Ascending aorta (tissue), 2 donors: ENCODE measurements at places on chromosomes 2 and 18.

DNA sequence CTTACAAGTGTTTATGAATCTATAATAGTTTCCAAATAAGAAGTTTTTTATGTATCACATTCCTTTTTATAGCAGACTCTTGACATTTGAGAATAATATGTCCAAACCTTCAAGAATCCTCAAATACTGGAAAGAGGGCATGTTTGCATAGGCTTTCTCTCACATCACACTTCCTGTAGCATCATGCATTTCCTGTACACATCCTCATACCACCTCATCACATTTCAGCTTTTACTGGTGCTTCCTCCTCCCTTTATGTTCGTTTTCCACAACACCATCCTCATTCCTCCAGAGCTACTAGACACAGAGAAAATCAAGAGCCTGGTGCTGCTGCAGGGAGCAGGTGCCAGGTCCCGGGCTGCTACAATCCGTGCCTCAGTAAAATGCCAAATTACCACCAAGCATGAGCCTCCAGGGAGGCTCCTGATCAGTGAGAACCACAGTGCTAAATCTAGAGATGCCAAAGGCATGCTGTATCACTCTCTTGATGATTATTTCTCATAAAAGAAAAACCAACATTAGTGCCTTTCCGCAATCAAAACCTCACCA is 137.7 kb upstream of the CYP1B1 start:
- no peaks in the 10 kb centered on the region for H3K4me1 ChIP-seq
- H3K27me3 ChIP-seq, result no peaks in the 10 kb centered on the region
- no peak for DNase-seq
- no peak overlapping the region for H3K27ac ChIP-seq

DNA sequence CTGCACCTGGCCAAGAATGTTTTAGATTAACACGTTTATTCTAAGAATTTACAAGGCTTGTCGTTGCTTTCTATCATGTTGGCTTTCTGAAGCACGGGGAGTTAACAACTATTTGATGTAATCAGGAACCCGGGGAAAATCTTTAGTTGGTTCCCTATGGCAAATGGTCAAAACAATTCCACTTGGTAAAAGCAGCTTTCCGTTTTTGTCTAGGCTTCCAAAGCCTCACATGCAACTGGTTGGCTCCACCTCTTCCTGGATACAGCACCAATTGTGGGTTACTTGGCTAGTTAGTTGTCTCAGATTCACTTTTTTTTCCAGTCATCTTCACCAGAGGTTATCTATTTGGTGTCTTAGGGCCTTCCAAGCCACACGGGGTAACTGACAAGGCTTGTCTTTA is 2.8 kb downstream of the COLEC12 start:
- no peak overlapping the region for H3K27ac ChIP-seq
- H3K36me3 ChIP-seq, result no peaks in the 10 kb centered on the region
- H3K27me3 ChIP-seq, result no peaks in the 10 kb centered on the region
- DNase-seq, result no peak
- no peak overlapping the region for H3K4me3 ChIP-seq
- H3K4me1 ChIP-seq, result peaks cover 9% of the 10 kb centered on the region

GRCh38 chr2:14517731-14518130 is 114.8 kb upstream of the LRATD1 start:
- no peaks in the 10 kb centered on the region for H3K27me3 ChIP-seq
- H3K27ac ChIP-seq, result no peak overlapping the region
- no peak for DNase-seq

DNA sequence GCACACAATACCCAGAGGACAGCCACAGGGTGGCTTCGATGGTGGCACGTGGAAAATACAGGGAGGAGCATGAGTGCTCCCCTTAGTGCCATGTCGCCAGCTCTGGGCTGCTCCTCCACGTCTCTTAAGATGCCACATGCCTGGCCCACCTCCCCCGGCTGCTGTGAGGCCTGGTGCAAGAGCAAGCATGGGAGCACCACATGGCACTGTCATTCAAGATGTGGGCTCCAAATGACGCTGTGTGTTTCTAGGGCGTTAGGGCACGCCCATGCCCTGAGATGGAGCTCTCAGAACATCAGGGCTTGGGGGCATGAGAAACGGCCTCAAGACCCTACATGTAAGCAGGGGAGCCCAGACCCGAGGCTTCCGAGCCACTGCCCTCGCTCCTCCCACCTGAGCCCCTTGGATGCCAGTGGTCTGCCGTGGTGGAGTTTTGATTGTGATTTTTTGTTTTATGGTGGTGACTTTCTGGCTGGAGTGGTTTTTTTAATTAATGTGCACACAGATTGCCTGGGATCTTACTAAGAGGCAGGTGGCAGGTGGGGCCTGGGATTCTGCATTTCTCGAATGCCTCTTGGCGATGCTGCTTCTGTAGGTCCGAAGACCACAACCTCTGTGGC is 239.3 kb downstream of the GBX2 start:
- H3K4me1 ChIP-seq, result no peaks in the 10 kb centered on the region
- H3K27me3 ChIP-seq, result no peaks in the 10 kb centered on the region
- no peak for DNase-seq
- H3K36me3 ChIP-seq, result peaks cover 21% of the 10 kb centered on the region
- no peak overlapping the region for H3K4me3 ChIP-seq
- no peak overlapping the region for H3K27ac ChIP-seq

DNA sequence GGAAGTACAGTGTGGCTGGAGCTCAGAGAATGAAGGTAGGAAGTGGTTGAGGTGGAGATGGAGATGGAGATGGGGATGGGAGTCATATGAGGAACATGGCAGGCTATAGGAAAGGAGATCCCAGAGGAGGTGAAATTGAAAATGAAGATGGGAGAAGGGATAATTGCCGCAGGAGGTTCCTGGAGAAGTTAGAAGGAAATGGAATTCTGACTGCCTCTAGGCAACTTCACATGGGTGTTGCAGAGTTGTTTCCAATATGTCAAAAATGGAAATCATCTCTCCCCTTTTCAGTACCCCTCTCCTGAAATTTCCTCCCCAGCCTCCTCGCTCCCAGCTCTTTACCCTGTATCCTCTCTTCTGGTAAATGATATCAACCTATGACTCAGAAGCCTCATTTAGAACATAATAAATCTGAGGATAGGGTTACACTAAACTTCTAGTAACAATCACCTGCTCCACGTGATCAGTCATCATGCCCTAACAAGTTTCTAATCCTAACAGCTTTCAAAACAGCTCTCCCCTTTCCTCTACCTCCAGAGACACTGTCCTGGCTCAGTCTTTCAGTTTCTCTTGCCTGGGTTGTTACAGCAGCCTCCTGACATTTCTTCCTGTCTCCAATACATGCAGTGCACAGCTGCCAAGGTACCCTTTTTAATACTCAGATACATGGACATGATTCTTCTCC is 201.9 kb upstream of the RBMS1 start:
- no peaks in the 10 kb centered on the region for H3K27me3 ChIP-seq
- DNase-seq, result no peak
- no peak overlapping the region for H3K4me3 ChIP-seq
- no peaks in the 10 kb centered on the region for H3K36me3 ChIP-seq
- no peaks in the 10 kb centered on the region for H3K4me1 ChIP-seq

DNA sequence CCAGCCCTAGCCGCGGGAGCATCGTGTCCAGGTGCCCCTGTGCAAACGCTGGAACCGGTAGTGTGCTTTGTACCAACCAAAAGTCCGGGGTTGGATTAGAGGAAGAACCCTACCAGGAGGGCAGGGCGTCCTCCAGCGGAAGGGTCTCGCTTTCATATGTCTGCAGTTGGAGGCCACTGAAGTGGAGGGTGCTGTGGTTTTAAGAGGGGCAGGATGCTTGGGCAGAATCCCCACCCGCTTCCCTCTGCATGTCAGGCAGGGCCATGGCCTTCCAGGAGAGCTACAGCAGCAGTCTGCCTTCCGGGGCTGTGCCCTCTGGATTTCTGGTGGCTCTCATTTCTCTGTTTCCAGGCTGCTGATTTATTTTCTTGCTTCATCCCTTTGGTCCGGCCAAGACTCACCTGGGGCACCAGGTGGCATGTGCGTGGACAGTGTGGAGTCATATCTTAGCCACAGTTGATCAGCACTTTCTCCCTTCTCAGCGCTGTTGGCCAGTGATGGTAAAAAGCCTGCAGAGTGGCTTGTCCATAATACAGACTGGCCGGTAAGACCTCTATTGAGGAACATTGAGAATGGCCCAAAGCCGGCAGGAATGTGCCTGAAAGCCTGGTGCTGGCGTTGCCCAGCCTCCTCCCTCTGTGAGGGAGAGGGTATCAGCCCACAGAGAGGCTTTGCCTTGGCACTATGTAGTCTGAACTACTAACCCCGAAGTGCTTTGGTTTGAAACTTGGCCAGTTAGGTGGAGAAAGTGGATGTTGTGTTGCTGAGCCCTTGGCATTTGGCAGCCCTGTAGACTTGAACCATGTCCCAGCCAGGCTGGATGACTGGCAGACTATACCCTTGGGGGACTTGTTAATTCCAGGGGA is 1.8 kb downstream of the AGAP1 start:
- no peaks in the 10 kb centered on the region for H3K27me3 ChIP-seq
- no peaks in the 10 kb centered on the region for H3K36me3 ChIP-seq
- DNase-seq, result no peak
- peaks cover 15% of the 10 kb centered on the region for H3K4me1 ChIP-seq
- H3K27ac ChIP-seq, result no peak overlapping the region

GRCh38 chr18:40109252-40110049 is 1845.6 kb upstream of the PIK3C3 start:
- no peak overlapping the region for H3K27ac ChIP-seq
- H3K4me3 ChIP-seq, result no peak overlapping the region
- DNase-seq, result no peak

GRCh38 chr2:239990966-239991365 is 34.2 kb downstream of the NDUFA10 start:
- peak overlapping the region; percentile 44 for H3K27ac ChIP-seq
- no peaks in the 10 kb centered on the region for H3K27me3 ChIP-seq
- no peaks in the 10 kb centered on the region for H3K4me1 ChIP-seq
- no peak overlapping the region for H3K4me3 ChIP-seq

GRCh38 chr2:158761621-158762020 is 33.5 kb upstream of the DAPL1 start:
- DNase-seq, result no peak
- no peak overlapping the region for H3K27ac ChIP-seq
- H3K4me1 ChIP-seq, result no peaks in the 10 kb centered on the region

GRCh38 chr2:105977212-105977611 is 216.9 kb downstream of the UXS1 start:
- H3K27ac ChIP-seq, result no peak overlapping the region
- H3K36me3 ChIP-seq, result no peaks in the 10 kb centered on the region
- no peaks in the 10 kb centered on the region for H3K4me1 ChIP-seq
- H3K27me3 ChIP-seq, result no peaks in the 10 kb centered on the region
- H3K4me3 ChIP-seq, result no peak overlapping the region
- DNase-seq, result no peak

DNA sequence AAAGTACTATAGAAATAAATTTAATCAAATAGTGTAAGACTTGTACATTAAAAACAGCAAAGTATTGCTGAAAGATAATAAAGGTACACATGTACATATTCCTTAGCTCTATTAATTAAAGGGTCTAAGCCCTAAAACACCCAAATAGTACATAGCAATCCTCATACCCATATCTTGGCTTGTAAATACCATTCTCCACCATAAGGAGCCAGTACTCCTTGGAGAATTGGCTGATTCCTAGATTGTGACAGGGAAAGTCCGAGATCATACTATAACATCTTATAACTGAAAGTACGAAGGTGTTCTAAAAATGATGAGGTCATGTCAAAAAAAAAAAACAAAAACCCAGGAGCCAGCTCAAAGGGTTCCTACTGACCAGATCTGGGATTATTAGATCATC is 614.6 kb downstream of the SUCLG1 start:
- no peak overlapping the region for H3K27ac ChIP-seq
- H3K36me3 ChIP-seq, result no peaks in the 10 kb centered on the region
- H3K4me3 ChIP-seq, result no peak overlapping the region
- DNase-seq, result no peak
- no peaks in the 10 kb centered on the region for H3K27me3 ChIP-seq

DNA sequence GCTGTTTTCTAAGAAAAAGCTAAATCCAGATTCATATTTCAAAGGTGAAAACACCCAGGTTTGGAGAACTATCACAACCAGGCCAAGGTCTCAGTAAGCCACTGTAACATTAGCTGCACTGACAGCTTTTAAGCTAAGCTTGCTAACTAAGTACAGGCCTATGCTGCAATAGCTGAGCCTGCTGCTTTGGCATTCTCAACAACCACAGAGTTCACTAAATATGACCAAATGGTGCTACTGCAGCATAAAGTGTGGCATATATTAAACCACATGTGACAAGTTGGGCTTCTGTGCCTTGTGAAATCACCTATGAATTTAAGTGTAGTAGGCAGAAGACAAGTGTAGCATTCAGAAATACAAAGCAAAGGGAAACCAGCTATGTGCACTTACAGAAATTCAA is 206.7 kb downstream of the TCF4 start:
- H3K27ac ChIP-seq, result no peak overlapping the region
- no peaks in the 10 kb centered on the region for H3K36me3 ChIP-seq
- H3K4me1 ChIP-seq, result no peaks in the 10 kb centered on the region
- no peak for DNase-seq

DNA sequence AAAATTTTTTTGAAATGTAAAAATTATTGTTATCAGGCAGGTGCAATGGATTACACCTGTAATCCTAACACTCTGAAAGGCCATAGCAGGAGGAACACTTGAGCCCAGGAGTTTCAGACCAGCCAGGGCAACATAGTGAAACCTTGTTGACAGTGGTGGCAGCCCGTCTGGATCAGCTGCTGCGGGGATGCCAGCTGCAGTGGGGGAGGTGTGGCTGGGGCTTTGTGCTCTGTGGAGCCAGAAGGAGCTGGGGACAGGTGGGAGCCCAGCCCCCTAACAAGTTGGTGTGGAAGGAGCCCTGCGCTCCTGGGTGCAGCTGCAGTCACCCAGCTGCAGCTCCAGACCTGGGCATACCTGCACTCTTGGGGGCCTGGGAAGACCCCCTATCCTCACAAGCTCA is 182.4 kb upstream of the MC4R start:
- H3K27ac ChIP-seq, result no peak overlapping the region
- no peaks in the 10 kb centered on the region for H3K4me1 ChIP-seq
- no peaks in the 10 kb centered on the region for H3K27me3 ChIP-seq
- no peaks in the 10 kb centered on the region for H3K36me3 ChIP-seq
- H3K4me3 ChIP-seq, result no peak overlapping the region
- DNase-seq, result no peak

GRCh38 chr18:63443829-63444228 is 21.6 kb upstream of the VPS4B start:
- peaks cover 2% of the 10 kb centered on the region for H3K4me1 ChIP-seq
- no peaks in the 10 kb centered on the region for H3K36me3 ChIP-seq
- H3K4me3 ChIP-seq, result no peak overlapping the region
- no peaks in the 10 kb centered on the region for H3K27me3 ChIP-seq
- no peak overlapping the region for H3K27ac ChIP-seq
- DNase-seq, result no peak

DNA sequence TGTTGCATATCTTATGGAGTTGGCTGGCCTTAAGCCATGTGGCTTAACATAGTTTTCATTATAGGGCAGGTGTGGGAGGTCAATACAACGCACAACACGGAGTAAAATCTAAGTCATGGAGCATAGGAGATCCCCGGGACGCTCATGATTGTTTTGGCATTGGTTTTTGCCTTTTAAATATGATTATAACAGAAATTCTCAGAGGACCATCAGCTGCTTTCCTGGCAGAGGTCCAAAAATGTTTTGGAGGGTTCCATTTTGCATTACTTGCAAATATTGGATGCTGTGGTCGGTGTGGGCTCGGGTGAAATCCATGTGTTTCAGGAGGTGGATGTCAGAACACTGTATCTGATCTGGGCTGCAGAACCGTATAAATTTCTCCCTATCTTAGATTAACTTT is 3.4 kb downstream of the NCOA1 start:
- H3K27me3 ChIP-seq, result no peaks in the 10 kb centered on the region
- no peak overlapping the region for H3K27ac ChIP-seq
- no peak overlapping the region for H3K4me3 ChIP-seq
- no peak for DNase-seq
- H3K4me1 ChIP-seq, result no peaks in the 10 kb centered on the region

GRCh38 chr2:40352041-40352702 is 99.7 kb downstream of the SLC8A1 start:
- DNase-seq, result no peak
- no peaks in the 10 kb centered on the region for H3K27me3 ChIP-seq
- H3K4me1 ChIP-seq, result no peaks in the 10 kb centered on the region
- H3K4me3 ChIP-seq, result no peak overlapping the region
- H3K36me3 ChIP-seq, result no peaks in the 10 kb centered on the region
- peak overlapping the region; percentile 67 for H3K27ac ChIP-seq
